ENCODE measurements at places on chromosomes 2 and 18.

DNA sequence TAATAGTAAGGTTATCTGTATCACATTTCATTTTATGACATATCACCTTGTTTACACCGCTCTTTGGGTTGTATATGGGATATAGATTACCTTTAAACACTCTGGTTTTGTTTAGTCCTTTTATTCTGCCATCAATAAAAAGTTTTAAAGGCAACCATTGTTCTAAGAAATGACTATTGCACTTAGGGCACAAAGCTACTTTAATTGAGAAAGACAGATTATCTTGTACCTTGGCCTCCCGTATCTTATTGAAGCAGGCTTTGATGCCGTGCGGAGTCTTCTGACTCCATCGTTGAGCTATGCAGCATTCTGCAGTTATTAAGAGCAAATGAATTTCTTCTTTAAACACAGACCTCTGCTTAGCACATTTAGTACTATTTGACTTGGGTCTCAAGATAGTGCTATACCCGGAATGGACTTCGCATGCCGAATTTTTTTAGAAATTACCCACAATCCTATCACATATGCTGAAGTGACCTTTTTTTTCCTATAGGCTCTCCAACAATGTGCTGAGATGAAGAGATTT is 16.7 kb downstream of the PKDCC start:
- DNase-seq: no peak

GRCh38 chr2:206240327-206240726 is 34.1 kb upstream of the ZDBF2 start:
- no peak for DNase-seq

- no peak for DNase-seq
Observed at GRCh38 chr2:150585221-150585971, 97.9 kb upstream of the RND3 start.

DNA sequence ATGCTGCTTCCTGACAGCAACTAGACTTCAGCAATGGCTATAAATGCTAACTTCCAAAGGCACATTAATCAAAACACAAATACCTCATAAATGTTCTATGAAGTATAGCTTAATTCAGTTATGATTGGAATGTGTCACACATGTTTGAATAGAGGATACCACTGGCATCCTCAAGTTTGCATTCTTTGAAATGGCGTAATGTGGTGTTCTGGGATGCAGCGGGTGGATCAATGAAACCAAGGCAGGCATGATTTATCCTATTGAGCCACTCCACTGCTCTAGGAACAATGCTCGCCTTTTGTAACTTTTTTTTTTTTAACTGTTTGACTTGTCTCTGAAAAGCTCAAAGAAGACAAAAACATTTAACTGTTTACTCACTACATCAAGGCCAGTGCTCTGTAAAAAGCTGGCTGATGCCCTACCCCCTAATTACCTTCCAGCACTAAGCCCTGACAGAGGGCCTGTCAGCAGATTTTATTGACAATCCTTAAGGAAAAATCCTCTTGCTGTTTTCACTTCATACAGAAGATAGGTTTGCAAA is 278.8 kb upstream of the SESTD1 start:
- no peak for DNase-seq

- DNase-seq: no peak
Observed at GRCh38 chr2:230323385-230324106, 3.4 kb upstream of the SP140L start.

All from upper lobe of left lung (tissue), 6 donors.